ENCODE measurements at places on chromosomes 5 and 9.

GRCh38 chr5:83450967-83451248 is 20.6 kb upstream of the VCAN start:
- DNase-seq = no peak

GRCh38 chr9:114229295-114229694 is 74.0 kb downstream of the COL27A1 start:
- no peak for DNase-seq

DNA sequence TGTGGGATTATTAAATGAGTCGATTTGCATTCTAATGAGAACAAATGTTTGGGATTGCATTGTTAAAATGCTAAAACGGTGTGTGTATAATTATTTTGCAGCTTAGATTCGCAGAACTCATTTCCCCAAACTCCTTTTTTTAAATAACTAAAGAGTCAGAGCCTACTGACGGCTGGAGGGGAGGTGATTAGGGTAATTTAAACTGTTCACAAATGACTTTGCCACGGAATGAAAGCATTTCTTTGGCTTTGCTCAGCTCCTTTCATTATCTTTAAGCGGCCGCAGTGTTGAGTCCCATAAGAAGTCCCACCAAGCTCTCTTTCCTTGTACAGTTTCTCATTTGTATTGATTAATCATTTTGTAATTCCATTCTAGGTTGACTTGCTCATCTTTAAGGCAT is 1632.8 kb downstream of the MAT2B start:
- DNase-seq = no peak

DNA sequence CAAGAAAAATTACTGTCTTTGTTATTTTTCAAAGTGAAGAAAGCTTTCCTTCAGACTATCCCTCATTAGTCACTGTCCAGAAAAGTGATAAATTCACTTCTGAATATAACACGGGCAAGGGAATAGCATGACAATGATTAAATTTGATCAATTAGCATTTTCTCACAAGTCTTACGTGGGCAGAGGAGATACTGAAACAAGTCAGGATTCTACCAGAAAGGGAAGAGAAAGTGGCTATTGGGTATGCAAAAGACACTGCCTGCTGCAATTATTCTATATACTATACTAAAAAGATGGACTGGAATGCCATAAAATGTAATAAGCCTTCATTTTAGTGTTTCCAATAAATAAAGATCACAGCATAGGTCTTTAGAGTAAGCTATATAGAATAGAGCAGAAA is 7.4 kb downstream of the COX7C start:
- no peak for DNase-seq

All from NCI-H2081 (cell line).